ENCODE measurements at places on chromosomes 6 and 20.

- no peak for DNase-seq
Observed at GRCh38 chr20:23655491-23656211, 17.9 kb upstream of the CST3 start.

DNA sequence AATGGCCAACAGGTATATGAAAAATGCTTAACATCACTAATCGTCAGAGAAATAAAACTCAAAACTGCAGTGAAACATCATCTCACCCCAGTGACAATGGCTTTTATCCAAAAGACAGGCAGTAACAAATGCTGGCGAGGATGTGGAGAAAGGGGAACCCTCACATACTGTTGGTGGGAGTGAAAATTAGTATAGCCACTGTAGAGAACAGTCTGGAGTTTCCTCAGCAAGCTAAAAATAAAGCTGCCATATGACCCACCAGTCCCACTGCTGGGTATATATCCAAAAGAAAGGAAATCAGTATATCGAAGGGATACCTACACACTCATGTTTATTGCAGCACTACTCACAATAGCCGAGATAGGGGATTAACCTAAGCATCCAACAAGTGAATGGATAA lies 23.4 kb upstream of the INSM1 start:
- no peak for DNase-seq

GRCh38 chr6:103672169-103672568 lies 1187.5 kb downstream of the HACE1 start:
- no peak for DNase-seq

DNA sequence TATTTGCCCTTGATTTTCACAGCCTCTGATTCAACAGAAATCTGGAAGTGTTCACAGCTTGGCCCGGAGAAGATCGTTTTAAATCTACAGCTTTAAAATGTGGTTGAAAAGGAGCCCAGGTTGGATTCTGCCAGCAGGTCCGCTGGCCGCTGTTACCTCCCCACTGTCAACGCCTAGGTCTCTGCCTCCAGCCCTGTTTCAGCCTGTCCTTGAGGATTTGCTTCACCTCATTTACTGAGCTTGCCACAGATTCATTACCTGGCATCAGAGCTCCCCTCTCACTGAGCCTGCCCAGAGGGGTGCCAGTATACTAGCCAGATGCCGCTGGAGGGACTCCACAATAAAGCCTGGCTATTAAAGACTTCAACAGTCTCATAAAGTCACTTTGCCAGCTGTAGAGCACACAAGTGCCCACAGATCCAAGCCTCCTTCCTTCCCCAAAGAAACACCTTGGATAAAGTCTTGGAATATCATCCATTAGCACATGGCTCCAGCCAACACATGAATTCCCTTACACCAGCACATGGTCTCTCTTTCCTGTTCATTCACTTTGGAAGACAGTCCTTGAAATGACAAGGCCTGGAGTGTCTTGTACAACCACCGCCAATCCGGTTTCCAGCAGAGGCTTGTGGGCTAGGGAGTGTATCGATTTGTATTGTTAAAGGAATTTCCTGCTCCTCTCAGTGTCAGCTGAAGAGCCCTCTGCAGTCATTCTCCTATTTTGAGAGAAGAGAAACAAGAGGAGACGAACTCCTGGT lies 9.5 kb upstream of the NR2E1 start:
- DNase-seq, result no peak

- DNase-seq, result no peak
Observed at GRCh38 chr6:134814076-134814695, 135.7 kb downstream of the ALDH8A1 start.

GRCh38 chr20:9100691-9101090 lies 31.8 kb downstream of the PLCB4 start:
- no peak for DNase-seq

DNA sequence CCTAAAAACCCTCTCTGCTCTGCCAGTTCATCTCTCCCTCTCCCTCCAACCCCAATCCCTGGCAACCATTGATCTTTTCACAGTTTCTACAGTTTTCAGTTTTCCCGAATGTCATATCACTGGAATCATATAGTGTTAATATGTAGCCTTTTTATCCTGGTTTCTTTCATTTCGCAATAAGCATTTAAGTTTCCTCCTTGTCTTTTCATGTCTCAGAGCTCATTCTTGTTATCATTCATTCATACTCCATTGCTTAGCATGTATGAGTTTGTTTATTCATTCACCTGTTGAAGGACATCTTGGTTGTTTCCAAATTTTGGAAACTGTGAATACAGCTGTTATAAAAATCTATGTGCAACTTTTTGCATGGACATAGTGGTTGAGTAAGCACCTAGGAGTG lies 5.5 kb upstream of the PCMTD2 start:
- DNase-seq, result no peak

- DNase-seq, result no peak
Observed at GRCh38 chr20:63963348-63963741, 6.4 kb downstream of the ZNF512B start.
